Activated CD8-positive, alpha-beta memory T cell treated with anti-CD3 and anti-CD28 coated beads, Interleukin-2, amount 50 U/mL, for 4 hours (primary cell): ENCODE measurements at places on chromosomes 5 and 9.

DNA sequence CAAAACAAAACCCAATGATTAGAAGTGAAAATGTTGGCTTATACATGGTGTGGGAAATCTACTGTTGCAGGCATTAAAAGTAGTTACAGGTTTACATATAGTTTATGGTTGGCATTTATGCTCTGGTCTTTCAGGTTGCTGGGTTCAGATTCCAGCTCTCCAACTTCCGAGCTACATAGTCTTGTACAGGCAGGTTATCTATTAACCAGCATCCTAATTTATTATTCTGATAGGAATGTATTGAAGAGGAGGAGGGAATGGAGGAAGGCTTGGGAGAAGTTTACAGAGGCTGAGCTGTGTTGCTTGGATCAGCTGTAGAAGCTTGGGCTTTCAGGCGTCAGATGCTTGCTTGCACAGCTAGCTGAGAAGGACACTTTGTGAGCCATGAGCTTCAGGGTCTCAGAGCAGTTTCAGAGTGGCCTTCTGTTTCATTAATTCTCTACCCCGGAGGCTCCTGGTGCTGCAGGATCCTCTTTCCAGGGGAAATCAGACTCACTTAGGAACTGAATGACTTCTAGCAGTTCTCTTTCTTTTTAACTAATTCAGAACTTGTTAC is 11.7 kb upstream of the ERBIN start:
- DNase-seq: no peak

GRCh38 chr5:172758077-172758833 is 12.7 kb downstream of the DUSP1 start:
- DNase-seq: no peak

- no peak for DNase-seq
Measured at GRCh38 chr9:99732715-99733114, 89.0 kb upstream of the NR4A3 start.

GRCh38 chr5:125181159-125181558 is 434.7 kb upstream of the ZNF608 start:
- no peak for DNase-seq

DNA sequence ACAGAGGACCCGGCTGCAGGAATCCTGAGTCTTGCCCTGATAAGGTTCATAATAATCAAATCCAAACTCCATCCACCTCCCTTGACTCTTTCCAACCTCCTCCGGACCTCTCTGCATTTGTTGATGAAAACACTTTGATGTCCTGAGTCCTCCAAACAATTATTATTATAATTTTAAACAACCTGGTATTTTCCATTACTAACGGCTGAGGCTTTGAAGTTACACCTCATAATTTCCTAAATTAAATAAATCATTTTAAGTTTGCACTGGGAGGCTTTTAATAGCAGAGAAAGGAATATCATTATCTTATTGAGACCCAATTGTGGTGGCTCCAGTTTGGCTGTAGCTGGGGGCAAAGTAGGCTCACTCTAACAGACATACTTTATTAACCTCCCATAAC is 9.5 kb downstream of the MSX2 start:
- no peak for DNase-seq

DNA sequence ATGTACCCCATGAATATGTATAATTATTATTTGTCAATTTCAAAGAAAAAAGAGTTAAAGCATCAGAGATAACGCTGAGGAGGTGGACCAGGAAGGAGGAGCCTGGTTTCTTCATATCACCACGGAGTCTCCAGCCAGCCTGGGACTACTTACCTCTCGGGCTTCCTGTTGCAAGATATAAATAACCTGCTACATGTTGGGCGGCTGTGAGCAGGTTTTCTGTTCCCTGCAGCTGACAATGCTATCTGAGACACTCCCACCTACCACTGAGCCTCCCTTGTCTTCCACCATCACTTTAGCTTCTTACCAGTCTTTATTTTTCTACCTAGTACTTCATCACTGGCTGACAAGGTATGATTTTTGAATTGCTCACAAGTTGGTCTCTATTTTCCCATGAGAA is 102.7 kb upstream of the CPEB4 start:
- no peak for DNase-seq

GRCh38 chr9:99712214-99712613 is 109.5 kb upstream of the NR4A3 start:
- no peak for DNase-seq

GRCh38 chr5:163473635-163474243 is 13.3 kb downstream of the HMMR start:
- DNase-seq: no peak

GRCh38 chr5:5421149-5421960 is 1.1 kb upstream of the ICE1 start:
- no peak for DNase-seq

GRCh38 chr5:170497311-170498038 is 6.3 kb upstream of the KCNIP1 start:
- no peak for DNase-seq

GRCh38 chr9:14822666-14823065 is 87.6 kb downstream of the FREM1 start:
- no peak for DNase-seq

DNA sequence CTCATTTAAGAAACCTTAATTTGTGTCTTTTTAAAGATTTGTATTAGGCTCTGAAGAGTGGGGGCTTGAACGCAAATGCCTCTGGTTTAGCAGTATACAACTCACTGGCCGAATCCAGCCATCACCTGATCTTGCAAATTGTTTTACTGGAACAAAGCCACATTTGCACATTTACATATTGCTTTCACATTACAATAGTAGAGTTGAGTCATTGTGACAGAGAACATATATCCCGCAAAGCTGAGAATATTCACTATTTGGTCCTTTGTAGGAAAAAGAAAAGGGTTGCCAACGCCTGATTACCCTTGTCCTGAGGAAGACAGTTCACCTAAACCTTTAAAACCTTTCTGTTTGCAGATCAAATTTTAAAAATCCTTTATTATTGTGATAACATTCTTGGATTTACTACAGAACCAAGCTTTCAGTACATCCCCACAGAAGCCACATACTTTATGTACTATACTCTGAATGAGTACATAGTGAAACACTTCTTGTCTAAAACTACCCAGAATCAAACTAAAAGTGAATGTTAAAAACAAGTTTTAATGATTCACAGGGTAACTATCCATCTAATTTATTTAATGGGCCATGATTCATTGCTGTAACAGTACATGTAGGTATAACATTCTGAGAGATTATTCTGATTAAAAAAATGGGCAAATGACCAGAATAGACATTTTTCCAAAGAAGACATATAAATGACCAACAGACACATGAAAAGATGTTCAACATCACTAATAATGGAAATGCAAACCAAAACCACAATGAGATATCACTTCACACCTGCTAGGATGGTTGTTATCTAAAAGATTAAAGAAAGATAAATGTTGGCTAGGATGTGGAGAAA is 161.0 kb downstream of the SLC25A46 start:
- DNase-seq: no peak

GRCh38 chr5:7586480-7586879 is 190.5 kb downstream of the ADCY2 start:
- DNase-seq: no peak

- no peak for DNase-seq
Measured at GRCh38 chr9:92547356-92547755, 11.6 kb upstream of the ECM2 start.

GRCh38 chr5:34656700-34657273 is 659 bp downstream of the RAI14 start:
- DNase-seq: peak; percentile 14

DNA sequence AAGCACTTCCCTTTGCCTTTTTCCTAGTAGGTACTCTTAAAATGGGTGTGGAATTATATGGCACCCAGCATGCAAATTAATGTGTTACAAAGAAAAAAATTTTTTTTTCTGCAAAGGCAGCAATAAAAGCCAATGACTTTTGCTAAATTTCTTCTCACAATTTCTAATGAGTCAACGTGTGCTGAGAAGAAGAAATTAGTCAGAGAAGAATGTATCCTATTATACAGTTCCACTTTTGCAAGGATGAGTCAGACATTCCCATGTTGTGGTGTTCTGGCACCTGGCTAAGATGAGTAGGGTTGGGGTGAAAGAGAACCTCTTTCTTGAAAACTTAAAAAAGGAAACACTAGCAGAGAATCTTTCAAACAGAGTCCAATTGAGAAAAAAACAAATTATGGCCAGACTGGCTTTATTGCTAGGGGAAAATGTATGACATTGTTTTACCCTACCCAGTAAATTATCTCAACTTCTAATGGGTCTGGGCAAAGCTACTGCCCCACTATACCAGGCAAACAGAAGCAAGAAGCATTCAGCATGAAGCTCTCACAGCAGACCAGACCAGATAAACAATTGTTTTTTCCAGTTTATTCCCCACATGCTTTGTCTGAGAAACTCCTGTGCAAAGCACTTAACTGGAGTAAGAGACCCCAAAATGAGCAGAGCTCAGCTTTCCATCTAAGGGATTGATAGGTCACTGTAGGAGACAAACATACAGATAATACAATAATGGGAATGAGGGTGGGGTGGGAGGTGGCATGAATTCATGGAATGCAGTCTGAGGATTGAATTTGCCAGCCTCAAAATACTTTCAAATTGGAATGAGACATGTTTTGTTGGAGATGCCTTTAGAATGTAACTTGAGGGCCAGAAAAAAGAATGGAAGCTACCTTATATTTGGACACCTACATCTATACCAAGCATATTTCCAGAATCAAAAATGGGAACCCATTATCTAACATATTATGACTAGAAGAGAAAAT is 220.8 kb upstream of the RFX3 start:
- no peak for DNase-seq

- peak; percentile 54 for DNase-seq
Measured at GRCh38 chr5:134503088-134503936, 22.2 kb upstream of the JADE2 start.

DNA sequence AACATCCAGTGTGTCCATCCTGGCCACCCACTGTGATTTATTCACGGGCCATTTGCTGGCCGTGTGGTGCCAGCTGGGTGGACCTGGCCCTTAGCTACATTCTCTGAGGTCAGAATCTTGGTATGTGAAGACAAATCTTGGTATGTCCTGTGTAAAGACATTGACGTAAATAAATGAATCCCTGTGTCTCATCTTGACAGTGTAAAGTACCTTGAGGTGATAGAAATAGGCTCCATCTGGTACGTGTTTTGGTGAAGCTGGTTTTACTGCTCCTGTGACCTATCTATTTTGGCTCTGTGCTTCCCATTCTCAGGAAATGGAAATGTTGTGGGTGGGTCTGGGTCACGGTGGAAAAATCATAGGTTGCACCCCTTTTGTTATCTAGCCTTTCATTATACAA is 245.4 kb upstream of the ANKH start:
- DNase-seq: no peak

DNA sequence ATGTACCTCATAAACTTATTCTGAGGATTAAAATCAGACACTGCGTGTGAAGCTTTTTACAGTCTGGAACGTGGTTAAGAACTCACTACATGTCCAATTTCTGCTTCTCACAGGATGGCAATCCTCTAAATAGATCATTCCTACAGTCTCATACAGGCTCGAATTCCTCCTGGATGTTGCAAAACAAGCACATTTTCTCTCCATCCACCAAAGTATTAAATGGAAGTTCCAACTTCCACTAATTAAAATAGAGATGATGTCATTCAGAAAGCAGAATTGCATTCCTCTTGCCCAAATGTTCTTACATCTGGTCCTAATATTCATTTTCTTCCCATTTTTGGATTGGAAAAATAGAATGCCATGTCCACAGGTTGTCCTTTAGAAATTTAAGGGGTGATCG is 145.5 kb upstream of the PCA3 start:
- no peak for DNase-seq

DNA sequence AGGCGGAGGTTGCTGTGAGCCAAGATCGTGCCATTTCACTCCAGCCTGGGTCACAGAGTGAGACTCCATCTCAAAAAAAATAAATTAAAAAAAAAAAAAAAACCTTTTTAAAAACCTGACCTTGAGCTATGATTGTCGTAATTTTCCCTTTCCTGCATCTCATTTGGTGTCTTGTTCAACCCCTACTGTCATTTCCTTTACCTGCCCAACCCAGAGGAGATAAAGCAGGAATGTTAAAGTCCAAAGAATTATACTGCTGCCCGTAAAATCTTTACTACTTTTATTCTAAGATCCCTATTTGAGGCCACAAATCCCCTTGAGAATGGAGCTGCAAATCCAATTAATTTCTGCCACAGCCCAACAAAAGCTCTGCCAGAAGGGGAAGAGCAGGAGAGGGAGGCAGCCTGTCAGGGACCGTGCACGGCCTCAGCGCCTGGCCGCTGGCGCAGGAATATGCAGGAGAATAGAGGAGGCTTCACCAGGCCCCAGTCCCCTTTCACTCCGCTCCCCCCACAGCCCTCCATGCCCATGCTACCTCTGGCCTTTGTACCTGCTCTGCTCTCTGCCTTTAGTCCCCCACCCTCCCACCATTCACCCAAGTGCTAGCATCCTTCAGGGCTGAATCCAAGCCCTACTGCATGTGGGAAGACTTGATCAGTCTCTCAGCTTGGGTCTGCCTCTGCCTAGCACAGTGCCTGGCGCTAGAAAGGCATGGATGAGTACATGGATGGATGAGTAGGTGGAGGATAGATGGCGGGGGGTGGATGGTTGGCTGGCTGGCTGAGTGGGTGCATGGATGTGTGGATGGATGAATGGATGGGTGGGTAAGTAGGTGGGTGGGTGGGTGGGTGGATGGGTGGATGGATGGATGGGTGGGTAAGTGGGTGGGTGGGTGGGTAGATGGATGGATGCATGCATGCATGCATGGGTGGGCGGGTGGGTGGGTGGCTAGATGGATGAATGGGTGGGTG is 99.8 kb upstream of the SARDH start:
- no peak for DNase-seq

DNA sequence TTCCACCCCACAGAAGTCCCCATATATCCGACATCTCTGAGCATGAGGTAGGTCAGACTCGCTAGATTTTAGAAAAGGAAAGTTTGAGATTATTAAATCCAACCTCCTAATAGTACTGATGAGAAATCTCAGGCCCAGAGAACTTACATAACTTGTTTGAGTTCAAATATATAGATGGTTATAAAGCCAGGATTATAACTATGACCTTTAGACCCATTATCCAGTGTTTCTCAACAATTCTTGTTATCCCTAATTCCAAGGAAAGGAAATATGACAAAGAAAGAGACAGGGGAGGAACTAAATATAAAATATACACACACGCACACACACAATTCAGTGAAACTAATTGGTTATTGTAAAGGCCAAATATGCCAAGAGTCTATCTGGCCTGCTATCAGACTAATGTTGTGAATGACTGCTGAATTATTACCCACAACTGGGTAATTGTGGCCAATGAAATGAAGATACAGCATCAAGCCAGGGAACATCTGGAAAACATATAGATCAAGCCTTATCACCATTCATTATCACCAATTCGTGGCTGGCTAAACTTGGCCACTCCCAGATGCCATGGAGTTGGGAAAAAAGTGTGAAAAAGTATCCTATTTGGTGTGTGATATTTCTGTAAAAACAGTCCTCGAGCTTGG is 248.4 kb downstream of the PRELID2 start:
- DNase-seq: no peak

GRCh38 chr5:121378559-121379359 is 472.9 kb upstream of the FTMT start:
- DNase-seq: no peak

DNA sequence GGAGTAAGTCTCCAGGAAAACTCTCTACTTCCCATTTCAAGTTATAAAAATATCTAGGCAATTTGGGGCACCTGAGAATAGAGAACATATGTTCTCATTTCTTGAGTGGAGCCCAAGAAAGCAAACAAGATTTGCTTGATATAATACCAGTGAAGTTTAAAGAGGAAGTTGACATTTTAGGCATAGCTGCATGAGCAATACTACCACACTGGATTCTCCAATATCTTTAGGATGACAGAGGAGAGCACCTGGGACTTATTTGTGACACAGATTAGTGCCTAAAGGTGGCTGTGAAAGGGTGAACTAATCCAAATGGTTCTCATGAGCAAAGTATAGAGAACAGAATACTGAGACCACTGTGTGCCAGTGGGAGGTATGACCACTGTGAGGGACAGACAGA is 423.5 kb upstream of the RIOK2 start:
- no peak for DNase-seq
